ENCODE measurements at places on chromosomes 16 and 17.

DNA sequence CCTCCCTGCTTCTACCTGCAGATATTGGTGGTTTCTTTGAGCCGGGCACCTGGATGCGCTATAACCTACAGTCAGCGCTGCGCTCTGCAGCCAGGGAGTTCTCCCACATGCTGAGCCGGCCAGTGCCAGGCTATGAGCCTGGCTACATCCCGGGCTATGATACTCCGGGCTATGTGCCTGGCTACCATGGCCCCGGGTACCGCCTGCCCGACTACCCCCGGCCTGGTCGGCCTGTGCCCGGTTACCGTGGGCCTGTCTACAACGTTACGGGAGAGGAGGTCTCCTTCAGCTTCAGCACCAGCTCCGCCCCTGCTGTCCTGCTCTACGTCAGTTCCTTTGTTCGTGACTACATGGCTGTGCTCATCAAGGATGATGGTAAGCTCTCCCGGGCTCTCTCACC is 13.2 kb downstream of the CNTNAP1 start:
- no peak for DNase-seq

- no peak for DNase-seq
These were observed 6.3 kb downstream of the SLFN12L start for GRCh38 chr17:35531160-35531559.

GRCh38 chr17:79171188-79171587 is 96.6 kb downstream of the ENGASE start:
- DNase-seq, result no peak

DNA sequence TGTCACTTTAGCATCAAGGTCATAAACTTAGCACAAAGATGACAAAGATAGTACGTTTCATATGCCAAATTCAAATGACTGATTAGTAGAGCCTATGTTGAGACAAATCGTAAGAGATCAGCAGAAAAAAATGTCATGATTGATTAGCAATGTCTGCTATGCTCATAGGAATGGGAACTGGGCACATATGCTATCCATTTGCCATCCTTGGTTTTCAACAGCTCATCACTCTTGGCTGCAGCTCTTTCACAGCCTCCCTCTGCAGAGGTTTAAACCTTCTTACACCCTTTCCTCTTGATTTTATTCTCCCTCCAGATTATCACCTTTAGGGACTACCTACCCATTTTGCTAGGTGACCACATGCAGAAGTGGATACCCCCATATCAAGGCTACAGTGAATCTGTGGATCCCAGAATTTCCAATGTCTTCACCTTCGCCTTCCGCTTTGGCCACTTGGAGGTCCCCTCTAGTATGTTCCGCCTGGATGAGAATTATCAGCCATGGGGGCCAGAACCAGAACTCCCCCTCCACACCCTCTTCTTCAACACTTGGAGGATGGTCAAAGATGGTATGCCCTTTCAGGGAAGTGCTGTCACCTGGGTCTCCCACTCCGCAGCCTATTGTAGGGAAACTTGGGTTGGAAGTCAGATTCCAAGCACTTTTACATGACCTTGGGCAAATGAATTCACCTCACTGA is 16.2 kb downstream of the MPO start:
- peak; percentile 32 for DNase-seq

- no peak for DNase-seq
These were observed 64.8 kb upstream of the AMZ2 start for GRCh38 chr17:68182940-68183551.

DNA sequence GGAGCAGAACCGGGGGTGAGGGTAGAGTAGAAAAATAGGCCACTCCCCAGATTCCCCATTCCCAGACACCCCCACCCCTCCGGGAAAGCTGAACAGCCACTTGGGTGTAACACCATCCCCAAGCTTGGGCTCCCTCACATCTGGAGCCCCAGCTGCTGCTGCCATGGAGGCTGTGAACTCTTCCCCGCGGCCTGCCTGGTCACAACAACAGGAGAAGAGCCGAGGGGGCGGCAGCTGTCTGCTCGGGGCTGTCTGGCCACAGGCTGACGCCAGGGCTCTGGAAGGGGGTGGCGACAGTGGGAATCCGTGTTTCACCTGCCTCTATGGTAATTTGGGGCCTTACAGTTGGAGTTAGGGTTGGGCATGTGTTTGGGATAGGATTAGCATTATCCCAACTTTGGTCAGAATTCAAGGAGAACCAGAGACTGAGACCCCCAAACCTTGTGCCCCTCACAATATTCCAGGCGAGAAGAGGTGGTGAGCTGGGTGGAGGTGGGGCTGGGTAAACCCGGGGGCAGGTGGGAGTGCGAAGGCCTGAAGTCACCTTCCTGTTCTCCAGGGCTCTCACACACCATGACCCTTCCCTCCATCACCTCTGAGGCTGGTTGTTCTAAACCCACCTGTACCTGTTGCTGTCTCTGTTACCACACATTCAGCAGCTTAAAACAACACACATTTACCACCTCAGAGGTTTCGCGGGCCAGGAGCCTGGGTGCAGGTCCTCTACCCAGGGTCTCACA is 29.7 kb upstream of the NXPH3 start:
- no peak for DNase-seq

DNA sequence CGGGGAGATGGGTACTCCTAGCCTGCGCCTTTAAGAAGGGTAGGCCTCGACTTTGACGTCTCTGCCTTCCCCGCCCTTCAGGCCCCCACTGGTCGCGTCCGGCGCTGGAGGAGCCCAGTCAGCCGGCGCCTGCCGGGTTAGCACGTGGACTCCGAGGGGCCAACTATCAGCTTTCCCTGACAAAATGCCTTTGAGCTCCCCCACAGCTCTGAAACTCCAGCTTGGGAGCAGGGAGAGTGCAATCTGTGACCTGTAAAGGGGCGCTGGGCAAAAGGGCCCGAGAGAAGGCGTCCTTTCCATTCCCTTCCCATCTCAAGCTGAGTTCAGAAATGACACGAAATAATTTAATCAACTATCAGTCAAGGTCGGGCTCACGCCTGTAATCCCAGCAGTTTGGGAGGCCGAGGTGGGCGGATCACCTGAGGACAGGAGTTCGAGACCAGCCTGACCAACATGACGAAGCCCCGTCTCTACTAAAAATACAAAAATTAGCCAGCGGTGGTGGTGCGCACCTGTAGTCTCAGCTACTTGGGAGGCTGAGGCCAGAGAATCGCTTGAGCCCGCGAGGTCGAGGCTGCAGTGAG is 2.3 kb upstream of the SLC25A39 start:
- DNase-seq, result peak; percentile 98

GRCh38 chr16:53757971-53758609 is 54.1 kb downstream of the FTO start:
- DNase-seq, result no peak

DNA sequence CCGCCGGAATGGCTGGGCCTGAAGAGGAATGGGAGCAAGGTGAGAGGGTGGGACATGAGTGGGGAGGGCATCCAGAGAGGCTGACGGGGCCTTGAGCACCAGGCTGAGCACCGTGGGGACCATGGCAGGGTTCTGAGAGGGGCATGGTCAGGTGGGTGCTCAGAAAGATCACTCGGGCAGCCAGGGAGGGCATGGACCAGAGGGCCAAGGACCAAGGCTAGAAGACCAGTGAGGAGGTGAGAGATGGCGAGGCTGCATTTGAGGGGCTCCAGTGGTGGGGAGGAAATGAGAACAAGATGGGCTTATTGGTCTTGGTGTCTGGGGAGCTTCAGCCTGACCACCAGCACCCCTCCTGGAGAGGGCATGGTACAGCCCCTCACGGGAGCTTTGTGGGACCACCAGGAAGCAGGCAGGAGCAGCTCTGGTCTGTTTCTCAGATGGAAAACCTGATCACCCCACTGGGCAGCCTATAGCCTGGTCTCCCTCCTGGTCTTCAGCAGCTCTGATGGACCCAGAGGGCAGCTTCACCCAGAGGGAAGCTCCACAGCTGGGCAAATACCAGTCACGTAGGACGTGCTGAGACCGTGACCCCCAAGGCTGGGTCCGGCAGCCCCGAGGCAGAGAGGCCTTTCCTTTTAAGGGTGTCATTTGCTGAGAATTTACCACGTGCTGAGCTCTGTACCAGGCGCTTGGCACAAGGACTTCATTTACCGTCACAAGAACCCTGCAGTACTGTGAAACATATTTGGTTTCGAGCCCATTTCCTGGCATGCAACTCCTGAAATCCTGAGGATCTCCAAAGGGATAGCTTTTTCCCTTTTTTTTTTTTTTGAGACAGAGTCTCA is 11.4 kb upstream of the NCBP3 start:
- no peak for DNase-seq

GRCh38 chr17:57468932-57469775 is 212.8 kb downstream of the MSI2 start:
- no peak for DNase-seq

DNA sequence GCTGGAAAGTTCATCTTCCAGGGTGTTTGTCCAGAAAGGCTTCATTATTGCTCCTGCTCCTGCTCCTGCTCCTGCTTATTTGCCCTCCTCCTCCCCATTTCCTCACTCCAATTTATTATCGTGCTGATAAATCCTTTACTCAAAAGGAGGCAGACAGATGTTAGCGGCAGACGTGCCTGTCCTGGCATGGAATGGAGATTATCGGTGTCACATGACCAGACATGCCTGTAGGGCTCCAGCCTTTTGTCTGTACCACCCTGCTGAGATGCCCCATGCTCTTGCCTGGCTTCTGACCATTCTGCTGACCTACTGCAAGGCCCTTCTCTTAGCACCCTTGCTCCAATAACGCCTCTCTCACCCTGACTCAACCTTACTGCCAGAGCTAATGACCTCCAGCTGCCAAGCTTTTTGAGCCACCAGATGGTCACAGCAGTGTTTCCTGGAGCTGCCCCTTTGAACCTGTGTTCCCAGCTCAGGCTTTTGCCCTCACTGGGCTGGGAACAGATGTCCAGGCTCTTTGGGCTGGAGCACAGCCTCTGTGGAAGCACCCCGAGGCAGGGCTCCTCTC is 12.8 kb downstream of the DNAH9 start:
- no peak for DNase-seq

DNA sequence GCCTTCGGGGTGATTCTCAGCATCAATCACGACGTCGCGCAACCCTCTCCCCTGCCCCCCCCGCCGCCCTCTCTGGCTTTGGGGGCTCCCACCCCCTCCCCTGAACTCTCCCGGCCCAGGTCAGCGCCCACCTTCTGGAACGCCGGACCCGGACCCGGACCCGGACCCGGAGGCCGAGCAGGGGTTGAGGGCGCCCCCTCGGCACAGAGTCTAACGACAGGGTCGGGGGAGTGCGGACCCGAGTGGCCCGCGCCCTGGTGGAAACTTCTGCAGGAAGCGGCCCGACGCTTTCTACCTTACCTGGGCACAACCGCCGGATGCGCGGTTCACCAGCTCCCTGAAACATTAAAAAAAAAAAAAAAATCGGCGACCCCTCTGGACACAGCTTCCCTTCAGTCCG is 16.2 kb downstream of the SALL1 start:
- no peak for DNase-seq

DNA sequence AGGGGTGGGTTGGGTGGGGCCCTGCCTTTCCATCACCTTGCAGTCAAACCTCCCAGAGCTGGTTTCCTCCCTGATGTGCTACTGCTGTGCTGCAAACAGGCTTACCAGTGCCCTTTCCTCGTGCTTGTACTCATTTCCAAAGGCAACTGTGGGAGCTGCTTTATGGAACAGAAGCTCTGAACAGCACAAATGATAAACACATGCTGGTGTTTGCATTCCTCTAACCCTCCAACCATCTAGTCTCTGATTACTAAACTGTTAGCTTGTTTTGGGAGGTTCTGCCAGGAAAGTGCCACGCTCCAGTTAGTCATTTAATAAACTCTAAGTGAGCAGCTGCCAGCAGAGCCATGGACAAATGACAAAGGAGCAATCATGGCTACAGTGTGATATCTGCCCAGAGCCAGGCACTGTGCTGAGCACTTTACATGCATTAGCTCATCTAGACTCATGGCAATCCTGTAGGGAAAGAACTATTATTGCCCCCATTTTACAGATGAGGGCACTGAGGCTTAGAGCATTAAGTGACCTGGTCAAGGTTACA is 110.4 kb downstream of the VAT1L start:
- no peak for DNase-seq

- DNase-seq, result no peak
These were observed 50.5 kb upstream of the KDM8 start for GRCh38 chr16:27152801-27153200.

DNA sequence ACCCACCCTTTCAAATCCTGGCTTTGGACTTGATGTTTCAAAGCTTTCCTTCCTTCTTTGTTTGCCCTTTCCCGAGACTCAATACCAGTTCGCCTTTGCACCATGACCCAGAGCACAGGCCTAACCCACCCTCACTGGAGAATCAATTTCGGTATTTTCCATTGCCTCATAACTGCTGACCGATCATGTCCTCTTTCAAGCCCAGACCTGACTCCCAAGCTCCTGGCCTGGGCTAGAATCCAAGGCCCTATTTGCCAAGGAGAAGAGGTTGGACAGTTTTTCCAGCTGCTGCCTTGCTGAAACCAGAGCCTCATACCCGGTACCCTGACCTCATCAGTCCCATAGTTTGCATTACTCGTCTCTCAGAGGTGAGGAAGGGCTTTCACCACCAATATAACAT is 35.3 kb upstream of the HELZ start:
- DNase-seq, result no peak

- DNase-seq, result peak; percentile 32
These were observed 94.7 kb downstream of the KCNJ12 start for GRCh38 chr17:21470861-21471260.

DNA sequence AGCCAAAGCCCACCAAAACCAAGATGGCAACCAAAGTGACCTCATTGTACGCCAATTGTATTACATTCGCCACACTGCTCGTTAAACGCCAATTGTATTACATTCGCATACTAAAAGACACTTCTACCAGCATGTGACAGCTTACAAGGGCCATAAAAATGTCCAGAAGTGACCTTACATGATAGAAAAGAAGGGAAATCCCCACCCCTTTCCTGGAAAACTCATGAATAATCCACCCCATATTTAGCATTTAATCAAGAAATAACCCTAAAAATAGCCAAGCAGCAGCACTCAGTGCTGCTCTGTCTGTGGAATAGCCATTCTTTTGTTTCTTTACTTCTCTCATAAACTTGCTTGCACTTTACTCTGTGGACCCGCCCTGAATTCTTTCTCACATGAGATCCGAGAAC is 25.7 kb downstream of the PSMD7 start:
- no peak for DNase-seq

GRCh38 chr17:46197530-46197929 is 4.3 kb upstream of the KANSL1 start:
- no peak for DNase-seq

DNA sequence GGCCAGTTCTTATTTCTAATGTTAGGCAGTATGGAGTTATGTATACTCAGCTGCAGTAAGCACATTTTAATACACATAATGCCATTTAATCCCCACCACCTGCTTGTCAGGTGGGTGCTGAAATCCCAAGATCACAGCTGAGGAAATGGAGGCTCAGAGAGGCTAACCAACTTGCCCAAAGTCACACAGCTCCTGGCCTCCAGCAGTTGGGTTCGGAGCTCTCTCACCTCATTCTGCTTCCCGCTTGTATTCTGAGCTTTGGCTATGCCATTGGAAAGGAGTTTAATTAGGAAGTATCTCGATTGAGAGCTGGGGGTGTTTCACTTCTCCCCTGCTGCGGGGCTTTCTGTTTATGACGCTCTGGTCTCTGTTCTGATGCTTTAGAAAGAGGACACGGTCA is 72.6 kb upstream of the CACNG5 start:
- DNase-seq, result no peak

Data from osteocyte (in vitro differentiated cells).